ENCODE measurements at places on chromosomes 3 and 15.

- DNase-seq: no peak
Observed at GRCh38 chr3:164641071-164641470, 437.2 kb downstream of the SI start.

- peak; percentile 96 for DNase-seq
Observed at GRCh38 chr3:129985113-129985512, 10.6 kb downstream of the TRH start.

DNA sequence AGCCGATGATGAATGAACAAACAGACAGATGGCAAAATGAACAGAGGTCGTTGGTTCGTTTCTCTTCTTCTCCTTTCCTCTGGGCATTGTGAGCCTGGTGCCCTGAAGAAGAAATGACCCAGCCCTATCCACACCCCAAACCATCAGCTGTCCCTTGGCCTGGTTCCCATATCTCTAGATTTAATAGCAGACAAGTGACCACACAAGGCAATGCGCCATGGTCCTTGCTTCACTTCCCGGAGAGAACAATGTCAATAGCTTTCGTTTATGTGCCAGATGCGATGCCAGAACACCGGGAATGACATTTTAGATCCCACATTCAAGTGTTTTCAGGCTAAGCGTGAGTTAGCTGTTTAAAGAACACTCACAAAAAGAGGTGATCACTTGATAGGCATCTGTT lies 17.7 kb downstream of the POC1A start:
- DNase-seq: no peak

GRCh38 chr3:62131620-62132019 lies 241.7 kb downstream of the FEZF2 start:
- no peak for DNase-seq

GRCh38 chr3:29853841-29854397 lies 573.0 kb downstream of the RBMS3 start:
- DNase-seq: no peak

DNA sequence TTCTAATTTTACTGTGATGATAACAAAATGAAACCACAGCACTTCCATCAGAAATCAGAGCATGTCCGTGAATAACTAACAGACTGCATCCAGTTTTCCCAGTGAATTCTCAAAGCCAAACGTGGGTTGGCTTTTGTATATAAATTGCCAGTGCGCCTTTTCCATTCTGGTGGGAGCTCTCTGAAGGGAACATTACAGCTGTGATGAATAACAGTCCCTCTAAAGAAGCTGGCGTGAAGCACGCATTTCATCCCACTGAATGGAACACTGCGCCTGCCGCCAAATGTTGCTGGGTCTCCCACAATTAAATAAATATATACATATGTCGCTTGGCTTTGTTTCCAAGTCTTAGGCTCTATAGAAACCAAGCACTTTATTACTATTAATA lies 113.0 kb upstream of the PFN2 start:
- DNase-seq: no peak

DNA sequence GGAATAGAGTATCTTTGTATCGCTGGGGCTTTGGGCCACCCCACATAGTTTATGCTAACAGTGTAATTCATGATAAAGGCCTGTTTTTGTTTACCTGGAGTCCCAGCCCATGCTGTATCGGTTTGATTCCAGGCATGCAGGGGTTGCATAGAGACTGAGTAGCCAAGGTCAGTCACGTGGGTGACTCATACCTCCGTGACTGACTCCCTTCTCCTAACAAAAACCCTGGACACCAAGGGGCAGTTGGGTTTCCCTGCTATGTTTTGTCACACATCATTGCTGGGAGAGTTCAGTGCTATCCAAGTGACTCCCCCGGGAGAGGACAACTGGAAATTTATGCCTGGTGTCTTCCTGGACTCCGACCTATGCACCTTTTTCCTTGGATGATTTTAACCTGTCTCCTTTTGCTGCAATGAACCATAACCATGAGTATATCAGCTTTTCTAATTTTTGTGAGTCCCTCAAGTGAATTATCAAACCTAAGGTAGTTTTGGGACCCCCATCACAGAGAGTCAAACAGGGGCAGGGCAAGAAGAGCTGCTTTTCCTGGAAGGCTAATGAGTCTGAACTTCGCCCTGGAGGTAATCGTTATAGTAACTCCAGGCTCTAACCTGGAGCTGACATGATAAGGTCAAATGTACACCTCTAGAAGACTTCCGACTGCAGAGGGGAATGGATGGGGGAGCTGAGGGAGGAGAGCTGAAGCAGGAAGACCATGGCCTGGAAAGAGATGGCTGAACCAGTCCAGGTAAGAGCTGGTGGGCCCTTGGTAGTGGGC lies 57.0 kb downstream of the SRGAP3 start:
- no peak for DNase-seq

- DNase-seq: peak; percentile 72
Observed at GRCh38 chr15:70029297-70029701, 68.4 kb downstream of the TLE3 start.

- no peak for DNase-seq
Observed at GRCh38 chr3:67691207-67691606, 36.8 kb upstream of the SUCLG2 start.

GRCh38 chr3:99031778-99032177 lies 130.3 kb upstream of the DCBLD2 start:
- DNase-seq: no peak

GRCh38 chr15:25778161-25778560 lies 85.0 kb downstream of the ATP10A start:
- DNase-seq: no peak

- peak; percentile 79 for DNase-seq
Observed at GRCh38 chr15:36428102-36428845, 151.2 kb upstream of the CDIN1 start.

GRCh38 chr15:65738649-65739048 lies 53.4 kb downstream of the DENND4A start:
- no peak for DNase-seq

DNA sequence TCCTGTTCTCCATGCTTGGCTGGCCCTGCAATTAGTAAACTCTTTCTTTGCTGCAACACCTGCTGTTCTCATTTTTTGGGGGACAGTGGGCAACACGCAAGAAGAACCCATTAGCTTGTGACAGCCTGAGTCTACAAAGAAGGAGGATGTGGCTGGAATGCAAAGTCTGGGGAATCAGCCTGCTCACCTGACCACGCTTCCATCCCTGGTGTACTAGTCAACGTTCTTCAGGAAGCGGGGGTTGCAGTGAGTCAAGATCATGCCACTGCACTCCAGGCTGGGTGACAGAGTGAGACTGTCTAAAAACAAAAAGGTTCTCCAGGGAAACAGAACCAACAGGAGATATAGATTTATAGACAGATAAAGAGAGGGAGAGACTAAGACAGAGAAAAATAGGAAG lies 27.7 kb upstream of the KBTBD12 start:
- no peak for DNase-seq

DNA sequence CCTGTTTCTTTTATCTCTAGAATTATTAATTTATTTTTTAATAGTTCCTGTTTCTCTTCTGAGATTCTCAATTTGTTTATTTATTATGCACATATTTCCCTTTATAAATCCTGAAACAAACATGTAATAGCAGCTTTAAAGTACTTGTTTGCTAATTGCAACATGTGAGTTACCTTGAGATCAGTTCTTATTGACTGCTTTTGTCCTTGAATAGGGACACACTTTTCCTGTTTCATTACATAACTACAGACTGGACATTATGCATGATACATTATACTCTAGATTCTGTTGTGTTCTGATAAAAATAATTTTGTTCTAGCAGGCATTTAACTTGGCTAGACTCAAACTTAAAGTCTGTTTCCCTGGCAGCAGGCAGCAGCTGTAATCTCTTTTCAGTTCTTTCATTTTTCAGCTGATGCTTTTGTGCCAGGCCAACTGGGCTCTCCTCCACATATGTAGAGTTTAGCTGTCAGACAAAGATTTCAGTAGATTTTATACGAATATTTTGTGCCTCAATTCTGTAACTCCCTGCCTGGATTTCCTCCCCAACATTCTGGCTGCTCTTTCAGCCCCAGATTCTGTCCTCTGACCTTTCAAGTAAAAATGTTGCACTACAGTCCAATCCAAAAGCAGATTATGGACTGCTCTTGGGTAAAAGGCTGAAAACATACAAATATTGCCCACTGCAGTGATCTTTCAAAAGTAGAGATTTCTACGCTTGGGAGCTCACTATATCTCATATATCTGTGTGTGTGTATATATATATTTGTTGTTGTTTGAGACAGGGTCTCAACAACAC lies 41.9 kb downstream of the PCOLCE2 start:
- no peak for DNase-seq

GRCh38 chr15:37103475-37104423 lies 3.4 kb upstream of the MEIS2 start:
- no peak for DNase-seq

DNA sequence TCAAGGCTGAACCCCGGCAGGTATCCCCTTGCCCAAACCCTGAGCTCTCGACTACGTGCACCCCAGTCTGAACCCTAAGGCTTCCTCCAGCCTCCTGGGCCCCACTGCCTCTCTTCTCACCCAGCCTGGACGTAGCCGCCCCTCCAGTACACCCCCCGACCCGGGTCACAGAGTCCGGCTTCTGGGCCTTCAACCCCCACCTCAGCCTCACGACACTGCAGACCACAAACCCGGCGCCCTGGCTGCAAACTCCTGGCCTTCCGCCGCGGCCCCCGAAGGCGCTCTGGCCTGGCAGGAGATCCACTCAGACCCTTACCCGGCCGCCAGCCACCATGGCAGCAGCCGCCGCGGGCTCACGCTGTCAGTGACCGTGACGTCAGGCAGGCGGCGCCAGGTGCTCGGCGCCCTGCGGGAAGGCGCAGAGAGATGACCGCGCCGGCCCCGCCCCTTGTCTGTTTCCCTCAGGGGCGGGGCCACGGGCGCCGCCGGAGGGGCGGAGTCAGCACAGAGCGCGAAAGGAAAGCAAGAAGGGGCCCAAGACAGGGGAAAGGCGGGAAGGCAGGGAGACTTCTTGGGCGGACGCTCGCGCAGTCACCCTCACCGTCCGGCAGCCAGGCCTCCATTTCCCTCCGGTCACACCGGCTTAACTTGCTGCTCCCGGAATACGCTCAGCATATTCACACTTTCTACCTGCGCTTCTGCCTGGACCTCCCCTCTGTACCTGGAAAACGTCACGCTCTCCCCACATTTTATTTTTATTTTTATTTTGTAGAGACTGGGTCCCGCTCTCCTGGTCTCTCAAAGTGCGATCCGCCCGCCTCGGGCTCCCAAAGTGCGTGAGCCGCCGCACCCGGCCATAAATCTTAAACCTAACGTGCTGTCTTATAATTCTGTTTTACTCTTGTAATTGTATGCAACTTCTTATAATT lies at the start of gene RMDN3:
RMDN3 (minus strand) TSS at position 372 of the 929 bp plus-strand sequence. CDS start 471 bp downstream, outside the sequence.
- peak; percentile 96 for DNase-seq

DNA sequence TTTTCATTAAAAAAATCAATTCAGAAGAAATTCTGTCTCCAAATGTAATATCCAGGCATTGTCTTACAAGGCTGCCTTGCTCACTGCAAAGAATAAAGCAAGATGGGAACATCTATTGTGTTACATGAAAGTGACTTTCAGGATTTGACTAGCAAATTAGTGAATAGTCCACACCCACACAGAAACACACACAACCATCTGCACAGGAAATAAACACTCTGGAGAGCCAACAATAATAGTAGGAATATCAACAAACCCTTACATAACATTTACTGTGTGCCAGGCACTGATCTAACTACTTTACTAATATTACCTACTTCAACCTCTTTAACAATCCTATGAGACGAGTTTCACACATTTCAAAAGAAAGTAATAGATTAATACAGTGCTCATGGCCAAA lies 28.9 kb upstream of the ZNF385D start:
- no peak for DNase-seq

DNA sequence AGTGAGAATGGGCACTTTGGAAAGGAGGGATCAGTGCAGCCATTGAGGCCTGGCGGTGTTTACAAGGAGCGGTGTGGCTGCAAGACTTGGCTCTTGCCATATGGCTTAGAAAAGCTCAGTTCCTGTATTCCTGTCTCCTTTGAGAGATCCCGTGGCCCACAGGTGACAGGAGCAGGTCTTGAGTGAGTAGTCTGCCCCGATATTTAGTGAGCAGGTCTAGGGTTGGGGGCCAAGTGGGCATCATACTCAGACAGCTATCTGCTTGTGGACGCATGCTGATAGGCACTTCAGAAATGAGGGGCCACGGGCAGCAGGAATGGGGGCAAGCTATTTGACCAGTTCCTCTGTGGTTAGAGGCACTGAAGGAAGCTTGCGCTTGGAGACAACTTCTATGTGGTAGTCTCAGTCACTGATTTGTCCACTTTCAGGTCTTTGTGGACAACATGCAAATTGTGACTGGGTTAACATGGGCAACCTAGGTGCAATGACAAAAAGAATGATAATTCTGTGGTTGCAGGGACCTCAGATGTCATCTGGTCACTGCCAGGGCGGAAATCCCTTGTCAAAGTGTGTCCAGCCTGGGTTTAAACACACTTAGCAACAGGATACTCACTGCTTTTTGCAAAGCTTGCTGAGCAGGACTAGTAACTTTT lies 1.1 kb downstream of the TMED3 start:
- DNase-seq: peak; percentile 35

GRCh38 chr15:51738553-51738952 lies 1.1 kb upstream of the LYSMD2 start:
- no peak for DNase-seq

DNA sequence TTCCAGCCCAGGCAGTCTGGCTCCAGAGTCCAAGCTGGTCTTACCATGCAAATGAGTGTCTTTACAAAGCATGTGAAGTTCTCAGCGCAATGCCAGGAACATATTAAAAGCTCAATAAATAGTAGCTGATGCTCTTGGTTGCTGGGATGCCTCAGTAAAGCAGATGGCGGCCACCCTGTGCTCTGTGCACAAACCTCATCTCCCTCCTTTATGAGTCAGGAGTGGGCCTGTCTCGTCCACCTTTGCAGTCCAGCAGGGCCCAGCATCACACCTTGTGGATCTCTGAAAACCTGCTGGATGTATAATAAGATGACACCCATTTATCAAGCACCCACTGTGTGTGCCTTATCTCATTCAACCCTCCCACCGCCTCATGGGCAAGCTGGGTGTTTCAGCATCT lies 42.7 kb downstream of the FAM174B start:
- DNase-seq: no peak

- DNase-seq: no peak
Observed at GRCh38 chr3:12192173-12192572, 33.5 kb upstream of the TIMP4 start.
